ENCODE measurements at places on chromosomes 5 and 9. TPM values are rescaled to one million over a fixed set of nuclear protein-coding genes. Genes with fewer than 3 reads are reported as not detected.

GABRA6 gene
- total RNA-seq: not detected

SVEP1 gene
- 1.6 TPM for total RNA-seq

SURF6 gene
- total RNA-seq: 24.1 TPM

OR1J2 gene
- total RNA-seq: not detected

PURA gene
- 6.2 TPM for total RNA-seq

TMC1 gene
- total RNA-seq: 0.03 TPM

SHOC1 gene
- total RNA-seq: not detected

EGFLAM gene
- total RNA-seq: 0.37 TPM

AQP3 gene
- total RNA-seq: 22.7 TPM

SLC6A19 gene
- 0.38 TPM for total RNA-seq
